ENCODE measurements at places on chromosomes 6 and 20.
A peak's percentile ranks its signal among the peaks of the same experiment; 100 is the strongest.

GRCh38 chr20:44683263-44684046 lies 31.7 kb upstream of the CCN5 start:
- peak; percentile 73 for DNase-seq

- DNase-seq = no peak
Observed at GRCh38 chr6:4649728-4650127, 126.5 kb upstream of the CDYL start.

DNA sequence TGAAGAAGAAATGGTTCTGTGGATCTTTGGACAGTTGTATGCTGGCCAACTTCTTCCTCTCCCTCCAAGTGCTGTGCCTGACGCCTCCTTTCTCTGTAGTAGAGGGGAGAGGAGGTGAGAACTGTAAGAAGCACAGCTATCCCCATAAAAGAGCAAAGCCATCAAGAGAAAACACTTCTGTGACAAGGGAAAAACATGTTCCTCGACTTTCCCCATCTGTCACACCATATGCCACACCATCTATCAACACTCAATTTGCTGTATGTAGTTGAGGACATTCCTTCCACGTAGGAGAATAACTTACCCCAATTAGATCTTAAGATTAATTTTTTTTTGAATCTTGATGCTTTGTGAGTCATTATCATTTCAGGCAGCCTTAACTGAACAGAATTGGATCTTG lies 156.2 kb upstream of the PLCB4 start:
- DNase-seq = no peak

- peak; percentile 65 for DNase-seq
Observed at GRCh38 chr6:138682704-138683527, 90.7 kb upstream of the CCDC28A start.

DNA sequence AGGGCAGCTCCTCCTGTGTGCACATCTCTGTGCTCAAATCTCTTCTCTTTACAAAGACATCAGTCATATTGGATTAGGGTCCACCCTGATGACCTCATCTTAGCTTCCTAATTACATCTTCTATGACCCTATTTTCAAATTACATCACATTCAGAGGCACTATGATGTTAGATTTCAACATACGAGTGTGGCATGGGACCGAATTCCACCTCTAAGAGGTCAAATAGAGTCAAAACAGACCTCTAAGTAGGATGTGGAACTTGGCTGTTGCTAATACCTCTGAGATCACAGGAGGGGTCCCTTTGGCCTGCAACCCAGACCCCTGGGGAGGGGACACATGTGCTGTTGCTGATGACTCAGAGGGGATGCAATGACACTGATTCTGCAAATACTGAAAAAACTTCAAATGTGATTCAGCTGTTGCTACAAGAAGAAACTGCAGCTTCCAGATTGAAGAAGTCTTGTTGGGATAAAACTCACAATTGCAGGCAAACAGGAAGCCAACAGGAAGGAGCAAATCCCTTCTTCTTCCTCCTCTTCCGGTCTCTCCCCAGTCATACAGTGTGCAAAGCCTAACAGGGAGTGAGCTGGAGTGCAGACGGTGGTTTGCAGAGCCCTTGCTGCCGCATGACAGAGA lies 216.2 kb downstream of the MYLK4 start:
- DNase-seq = no peak

GRCh38 chr6:12379181-12379580 lies 89.0 kb downstream of the EDN1 start:
- DNase-seq = no peak

GRCh38 chr6:2733324-2733723 lies 17.4 kb downstream of the MYLK4 start:
- DNase-seq = peak; percentile 98

- DNase-seq = no peak
Observed at GRCh38 chr6:132227904-132228303, 173.4 kb downstream of the MOXD1 start.

- peak; percentile 53 for DNase-seq
Observed at GRCh38 chr6:85865420-85866369, 223.0 kb upstream of the SYNCRIP start.

DNA sequence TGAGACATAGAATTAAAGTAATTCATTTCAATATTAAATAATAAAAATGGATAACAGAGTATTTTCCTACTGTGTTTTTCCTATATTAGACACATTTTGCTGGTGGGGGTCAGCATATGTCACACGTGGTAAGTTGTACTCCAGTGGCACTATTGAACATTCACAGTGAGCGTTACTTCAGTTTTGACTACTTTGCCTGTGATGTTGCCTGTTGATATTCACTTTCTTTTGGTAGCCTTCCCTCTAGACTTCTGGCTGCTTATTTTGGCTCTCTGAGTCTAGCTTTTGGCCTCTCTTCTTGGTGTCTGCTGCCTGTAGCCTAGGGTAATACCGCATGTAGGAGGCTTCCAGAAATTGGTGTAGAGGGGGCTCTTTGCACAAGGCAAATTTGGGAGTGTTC lies 64.4 kb upstream of the TFB1M start:
- no peak for DNase-seq

GRCh38 chr6:117840541-117840983 lies 66.5 kb upstream of the SLC35F1 start:
- peak; percentile 66 for DNase-seq

DNA sequence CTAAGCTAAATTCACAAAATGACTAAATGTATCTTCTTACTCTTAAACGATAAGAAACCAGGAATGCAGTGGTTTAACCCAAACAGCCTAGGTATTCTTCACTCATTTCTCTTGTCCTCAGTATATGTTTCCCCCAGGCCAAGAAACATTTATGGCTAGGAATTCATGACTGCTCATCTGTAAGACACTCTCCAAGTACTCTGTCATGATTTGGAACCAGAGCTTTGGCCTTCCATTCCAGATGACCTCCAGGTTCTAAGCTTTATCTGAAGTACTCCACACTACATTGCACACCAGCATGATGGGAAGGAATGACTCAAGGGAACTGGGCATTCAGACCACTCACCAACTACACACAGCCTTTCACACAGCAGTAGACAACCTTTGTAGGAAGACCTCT lies 29.3 kb downstream of the NT5E start:
- no peak for DNase-seq

DNA sequence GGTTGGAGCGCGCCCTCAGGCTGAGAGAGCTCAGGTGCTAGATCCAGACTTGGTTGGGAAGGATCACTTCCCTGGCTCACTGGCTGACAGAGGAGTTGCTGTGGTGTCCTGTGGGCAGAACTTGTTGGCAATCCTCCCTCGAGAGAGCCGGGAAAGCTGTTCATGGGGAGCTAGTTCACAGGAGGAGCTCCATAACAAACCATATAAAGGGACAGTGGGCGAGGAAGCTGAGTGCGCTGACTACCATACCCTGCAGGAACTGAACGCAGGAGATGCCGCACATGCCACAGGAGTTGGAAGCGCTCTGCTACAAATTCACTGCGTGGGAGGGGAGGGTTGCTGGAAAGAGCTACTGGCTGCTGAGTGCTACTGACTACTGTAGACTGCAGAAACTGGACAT lies 243.2 kb downstream of the OGFRL1 start:
- DNase-seq = no peak

DNA sequence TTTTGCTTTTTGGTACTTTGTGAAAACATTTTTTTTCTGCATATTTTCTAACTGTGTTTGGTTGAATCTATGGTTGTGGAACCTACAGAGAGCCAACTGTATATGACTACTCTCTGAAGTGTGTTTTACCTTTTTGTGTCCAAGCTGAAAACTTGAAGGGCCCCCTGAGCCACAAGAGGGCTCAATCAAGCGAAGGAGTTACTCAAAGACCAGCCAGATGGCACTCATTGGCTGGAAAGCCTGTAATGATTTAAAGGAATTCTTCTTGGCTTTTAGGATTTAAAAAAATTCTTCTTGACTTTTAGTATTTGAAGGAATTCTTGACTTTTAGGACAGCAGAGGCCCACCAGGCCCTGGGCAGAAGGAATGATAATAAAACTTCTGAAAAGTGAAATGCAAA lies 27.0 kb upstream of the ECI2 start:
- DNase-seq = no peak

GRCh38 chr20:18754030-18754652 lies 59.4 kb upstream of the SCP2D1 start:
- DNase-seq = peak; percentile 22

DNA sequence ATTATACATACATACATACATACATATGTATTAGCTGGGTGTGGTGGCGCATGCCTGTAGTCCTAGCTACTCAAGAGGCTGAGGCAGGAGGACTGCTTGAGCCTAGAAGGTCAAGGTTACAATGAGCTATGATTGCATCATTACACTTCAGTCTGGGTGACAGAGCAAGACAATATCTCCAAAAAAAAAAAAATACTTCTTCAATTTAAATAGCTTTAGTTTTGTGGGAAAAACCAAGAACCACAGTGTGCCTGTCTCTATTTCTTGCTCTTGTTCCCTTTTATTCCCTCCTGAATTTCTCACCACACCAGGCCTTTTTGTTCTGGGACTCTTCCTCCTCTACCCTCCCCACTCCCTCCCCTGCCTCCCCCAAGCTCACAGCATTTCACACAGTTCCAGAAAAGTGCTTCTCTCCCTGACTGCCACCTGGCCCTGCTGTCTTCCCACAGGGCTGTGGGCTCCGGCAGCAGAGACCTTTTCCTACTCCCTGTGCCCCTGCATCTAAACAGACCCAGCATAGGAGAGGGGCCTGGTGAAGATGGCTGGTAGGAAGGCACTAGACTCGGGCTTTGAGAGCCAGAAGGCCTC lies 1.3 kb downstream of the C20orf203 start:
- peak; percentile 74 for DNase-seq

DNA sequence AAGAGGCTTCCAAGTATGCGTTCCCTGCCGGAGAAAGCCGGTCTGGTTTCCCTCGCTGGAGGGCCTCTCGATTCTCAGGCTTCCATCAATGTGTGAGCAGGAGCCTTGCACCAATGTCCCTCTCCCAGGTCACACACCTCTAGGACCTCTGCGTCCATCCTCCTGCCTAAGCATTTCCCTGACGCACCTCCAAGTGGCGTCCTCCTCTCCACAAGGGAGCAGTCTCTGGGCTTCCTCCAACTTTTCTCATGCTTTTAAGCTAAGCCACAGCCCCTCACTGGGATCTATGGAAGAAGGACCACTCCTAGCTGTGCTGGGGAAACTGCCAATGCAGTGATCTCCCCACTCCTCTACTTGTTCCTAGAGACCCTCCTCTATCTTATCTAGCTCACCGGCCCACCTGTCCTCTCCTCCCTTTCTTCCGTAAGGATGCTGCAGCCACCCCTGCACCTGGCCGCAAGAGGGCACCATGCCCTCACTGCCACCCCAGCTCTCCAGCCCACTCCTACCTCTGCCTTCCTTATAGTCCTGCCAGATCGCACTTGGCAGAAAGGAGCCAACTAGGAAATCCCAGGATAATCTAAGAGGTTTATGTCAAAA lies 258.7 kb downstream of the LRFN2 start:
- peak; percentile 16 for DNase-seq

GRCh38 chr6:129567374-129567773 lies 142.6 kb downstream of the ARHGAP18 start:
- peak; percentile 73 for DNase-seq

DNA sequence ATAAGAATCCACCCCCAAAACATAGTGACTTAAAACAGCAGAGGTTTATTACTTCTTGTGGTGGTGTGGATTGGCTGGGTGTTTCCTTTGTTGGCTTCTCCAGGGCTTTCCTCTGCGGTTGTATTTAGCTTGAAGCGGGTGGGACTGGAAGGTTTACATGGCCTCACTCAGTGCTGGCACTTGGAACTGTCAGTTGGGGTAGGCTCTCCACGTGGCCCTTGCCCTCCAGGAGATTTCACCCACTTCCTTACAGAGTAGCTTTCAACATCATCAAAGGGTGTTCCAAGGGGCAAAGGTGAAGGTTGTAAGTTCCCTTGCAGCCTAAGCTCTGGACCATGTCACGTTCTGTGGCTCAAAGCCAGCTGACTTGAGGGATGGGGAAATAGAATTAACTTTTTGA lies 32.5 kb upstream of the NKX2-2 start:
- no peak for DNase-seq

- no peak for DNase-seq
Observed at GRCh38 chr6:40807484-40807883, 220.3 kb upstream of the LRFN2 start.

DNA sequence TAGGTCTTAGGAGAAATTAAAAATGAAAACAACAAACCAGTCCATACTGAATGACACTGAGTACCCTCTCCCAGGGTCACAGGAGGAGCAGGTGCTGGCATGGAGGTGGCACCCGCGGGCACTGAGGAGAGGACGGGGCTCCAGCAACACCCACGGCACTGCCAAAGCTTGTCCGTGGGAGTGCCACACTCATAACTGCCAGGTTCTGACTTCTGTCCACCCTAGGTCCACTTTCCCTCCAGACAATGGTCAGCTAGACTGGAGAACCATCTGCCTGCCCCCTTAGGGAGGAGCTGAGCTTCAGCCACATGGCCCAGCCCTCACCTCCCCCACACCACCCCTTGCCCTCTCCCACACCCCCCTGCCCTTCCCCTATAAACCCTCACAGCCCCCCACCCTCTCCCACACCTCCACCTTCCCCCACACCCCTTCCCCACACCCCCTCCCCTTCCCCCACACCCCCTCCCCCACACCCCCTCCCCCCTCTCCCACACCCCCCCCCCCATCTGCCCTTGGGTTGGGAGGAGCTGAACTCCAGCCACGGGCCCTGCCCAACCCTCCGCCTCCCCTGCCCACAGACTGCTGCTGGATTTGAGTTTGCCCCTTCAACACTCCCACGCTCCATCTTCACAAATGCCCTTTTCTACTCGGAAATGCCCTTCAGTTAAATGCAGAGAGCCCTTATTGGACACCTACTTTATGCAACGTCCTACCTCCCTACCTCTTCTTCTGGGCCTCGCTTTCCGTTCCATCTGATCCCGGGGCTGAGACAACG lies 129.6 kb downstream of the TAF4 start:
- no peak for DNase-seq

- DNase-seq = no peak
Observed at GRCh38 chr20:2837221-2837960, 3.1 kb downstream of the PCED1A start.

- DNase-seq = no peak
Observed at GRCh38 chr20:57620274-57620990, at the start of gene ZBP1. Gene ZBP1 (minus strand): TSS chr20:57620426. CDS start chr20:57620295, 131 bp downstream.

- no peak for DNase-seq
Observed at GRCh38 chr6:84681693-84682326, 82.6 kb downstream of the TBX18 start.

DNA sequence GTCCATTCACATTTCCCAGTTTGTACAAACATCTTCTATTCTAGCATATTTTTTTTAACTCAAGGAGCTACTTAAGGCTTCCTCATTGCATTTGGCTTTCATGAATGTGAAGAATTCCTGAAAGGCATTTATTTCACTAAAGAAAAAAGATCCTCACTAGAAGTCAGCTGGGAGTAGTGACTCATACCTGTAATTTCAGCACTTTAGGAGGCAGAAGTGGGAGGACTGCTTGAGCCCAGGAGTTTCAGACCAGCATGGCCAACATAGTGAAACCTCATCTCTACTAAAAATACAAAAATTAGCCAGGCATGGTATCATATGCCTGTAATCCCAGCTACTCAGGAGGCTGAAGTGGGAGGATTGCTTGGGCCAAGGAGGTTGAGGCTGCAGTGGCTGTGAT lies 30.9 kb upstream of the XRN2 start:
- no peak for DNase-seq

DNA sequence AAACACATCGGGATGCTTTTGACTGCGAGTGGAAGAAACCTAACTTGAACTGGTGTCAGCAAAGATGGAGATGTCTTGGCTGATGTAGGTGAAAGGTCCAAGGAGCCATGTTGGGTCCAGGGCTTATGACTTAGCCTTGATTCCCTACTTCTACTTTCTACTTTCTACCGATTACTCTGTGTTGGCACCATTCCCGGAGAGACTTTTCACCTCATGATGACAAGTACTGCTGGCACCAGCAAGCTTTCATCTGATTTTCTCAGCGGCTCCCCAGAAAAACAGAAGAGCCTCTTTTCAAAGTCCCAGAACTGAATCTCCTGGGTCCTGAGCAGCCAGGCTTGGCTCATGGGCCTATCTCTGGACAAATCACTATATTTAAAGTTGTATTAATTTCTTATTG lies 4.9 kb upstream of the EDN3 start:
- DNase-seq = no peak
